ENCODE measurements at places on chromosomes 3 and 15. TPM values are rescaled to one million over a fixed set of nuclear protein-coding genes. Genes with fewer than 3 reads are reported as not detected.

TP63 gene
- 0.18 TPM for total RNA-seq

SIDT1 gene
- not detected for total RNA-seq

PIK3CA gene
- 26.6 TPM for total RNA-seq

SACM1L gene
- 18.5 TPM for total RNA-seq

TLR9 gene
- not detected for total RNA-seq

NR1I2 gene
- not detected for total RNA-seq

MYL3 gene
- total RNA-seq, result not detected

TPRG1 gene
- 8.6 TPM for total RNA-seq

IL17RB gene
- total RNA-seq, result not detected

KNL1 gene
- total RNA-seq, result 1.3 TPM

CXCR6 gene
- total RNA-seq, result not detected

FAM98B gene
- 6.5 TPM for total RNA-seq

All from fibroblast of the aortic adventitia (primary cell).